ENCODE measurements at places on chromosomes 4 and X.

DNA sequence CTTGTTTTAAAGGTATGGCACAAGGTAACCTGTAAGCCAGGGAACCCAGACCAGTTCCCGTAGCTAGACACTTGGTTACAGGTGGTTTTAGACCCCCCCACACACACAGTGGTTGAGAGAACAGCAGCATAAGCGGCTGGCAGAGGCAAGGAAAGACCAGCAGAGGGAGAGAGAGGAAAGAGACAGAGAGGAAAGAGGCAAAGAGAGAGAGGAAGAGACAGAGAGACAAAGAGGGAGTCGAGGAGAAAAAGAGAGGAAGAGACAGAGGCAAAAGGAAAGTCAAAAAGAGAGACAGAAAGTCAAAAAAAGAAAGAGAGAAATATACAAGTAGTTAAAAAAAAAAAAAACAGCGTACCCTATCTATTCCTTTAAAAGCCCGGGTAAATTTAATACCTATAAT is 19.5 kb upstream of the PCSK1N start:
- DNase-seq = no peak

- DNase-seq = no peak
These were observed 843.4 kb downstream of the FSTL5 start for GRCh38 chr4:161320377-161320776.

DNA sequence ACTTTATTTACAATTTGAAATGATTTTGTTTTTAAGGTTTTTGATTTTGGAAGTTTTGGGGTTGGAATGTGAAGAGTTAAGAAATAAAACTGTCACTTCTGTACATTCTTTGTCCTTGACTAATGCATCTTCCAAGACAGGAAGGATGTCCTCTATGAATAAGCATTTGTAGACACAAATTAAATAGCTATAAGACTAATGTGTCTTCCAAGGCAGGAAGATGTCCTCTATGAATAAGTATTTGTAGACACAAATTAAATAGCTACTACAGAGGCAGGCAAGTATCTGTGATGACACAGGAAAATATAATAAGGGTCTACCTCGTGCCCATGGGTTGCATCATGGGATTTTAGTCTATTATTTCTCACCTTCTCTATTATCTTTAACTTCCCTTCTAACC is 14.5 kb downstream of the PRSS48 start:
- DNase-seq = no peak

- no peak for DNase-seq
These were observed 37.9 kb upstream of the MXRA5 start for GRCh38 chrX:3384327-3384726.

GRCh38 chrX:13380211-13380610 is 60.4 kb upstream of the ATXN3L start:
- no peak for DNase-seq

- DNase-seq = no peak
These were observed 26.1 kb downstream of the AMOT start for GRCh38 chrX:112814496-112814895.

- no peak for DNase-seq
These were observed 324.9 kb downstream of the PPP3CA start for GRCh38 chr4:101022151-101023024.
